ENCODE measurements at places on chromosomes 13 and 19.

DNA sequence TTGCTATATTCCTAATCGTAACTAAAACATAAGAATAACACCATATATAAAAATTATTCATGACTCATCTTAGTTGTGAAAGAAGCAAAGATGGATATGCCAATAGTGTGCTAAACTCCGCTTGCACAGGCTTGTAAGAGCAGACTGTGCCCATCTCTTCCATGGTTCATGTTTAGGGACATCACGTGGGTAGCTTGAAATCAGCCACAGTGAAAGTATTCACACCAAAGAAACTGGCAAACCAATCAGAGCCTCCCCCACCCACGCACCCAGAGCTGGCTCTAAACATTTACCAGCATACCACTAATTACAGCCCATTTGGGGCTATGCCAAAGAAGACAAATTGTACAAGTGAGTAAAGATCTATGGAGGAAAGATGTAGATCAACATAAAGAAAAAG, 147.5 kb downstream of the DIAPH3 start:
- DNase-seq = no peak

DNA sequence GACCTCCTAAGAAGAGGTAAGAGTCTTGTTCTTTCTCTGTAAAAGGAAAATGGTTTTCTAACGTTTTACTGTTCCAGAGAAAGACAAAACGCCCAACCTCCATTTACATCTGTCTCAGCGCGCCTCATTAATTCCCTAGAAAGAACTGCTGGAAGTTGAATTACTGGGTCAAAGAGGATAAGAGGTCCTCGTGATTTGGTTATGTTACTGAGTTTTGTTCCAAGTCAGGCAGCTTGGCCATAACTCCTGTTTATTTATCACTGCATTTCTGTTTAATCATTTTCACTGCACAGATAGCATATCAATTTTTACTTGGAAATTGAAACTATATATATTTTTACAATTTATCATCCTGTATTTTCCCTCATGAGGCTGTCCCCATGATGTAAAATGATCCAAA, 112.9 kb upstream of the PEG3 start:
- DNase-seq = no peak

GRCh38 chr13:25800523-25800922, 251.3 kb downstream of the SHISA2 start:
- DNase-seq = no peak

- DNase-seq = no peak
Observed at GRCh38 chr13:23629566-23630272, 59.5 kb downstream of the TNFRSF19 start.

DNA sequence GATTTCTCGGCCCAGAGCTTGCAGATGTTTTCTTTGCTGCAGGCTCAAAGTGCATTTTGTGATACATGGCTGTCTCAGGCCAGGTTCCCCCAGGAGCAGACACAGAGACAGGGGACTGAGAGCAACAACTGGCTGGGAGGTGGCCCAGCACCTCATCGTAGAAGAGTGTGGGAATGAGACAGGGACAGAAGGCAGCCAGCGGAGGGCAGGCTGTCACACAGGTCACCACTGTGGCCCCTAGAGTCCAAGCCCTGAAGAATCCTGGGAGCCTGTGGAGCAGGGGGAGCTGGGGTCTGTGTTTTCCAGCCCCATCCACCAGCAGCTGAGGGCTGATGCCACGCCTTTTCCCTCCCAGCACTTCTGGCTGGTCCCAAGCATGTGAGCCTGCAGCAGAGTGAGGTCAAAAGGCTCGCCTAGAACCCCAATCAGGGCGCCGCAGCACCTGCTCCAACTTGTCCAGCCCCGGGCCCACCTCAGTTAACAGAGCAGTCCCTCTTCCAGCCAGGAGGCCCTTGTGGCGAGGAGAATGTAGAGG, 723.8 kb downstream of the UQCRFS1 start:
- DNase-seq = no peak

- DNase-seq = no peak
Observed at GRCh38 chr13:32903720-32904119, 112.5 kb upstream of the KL start.

DNA sequence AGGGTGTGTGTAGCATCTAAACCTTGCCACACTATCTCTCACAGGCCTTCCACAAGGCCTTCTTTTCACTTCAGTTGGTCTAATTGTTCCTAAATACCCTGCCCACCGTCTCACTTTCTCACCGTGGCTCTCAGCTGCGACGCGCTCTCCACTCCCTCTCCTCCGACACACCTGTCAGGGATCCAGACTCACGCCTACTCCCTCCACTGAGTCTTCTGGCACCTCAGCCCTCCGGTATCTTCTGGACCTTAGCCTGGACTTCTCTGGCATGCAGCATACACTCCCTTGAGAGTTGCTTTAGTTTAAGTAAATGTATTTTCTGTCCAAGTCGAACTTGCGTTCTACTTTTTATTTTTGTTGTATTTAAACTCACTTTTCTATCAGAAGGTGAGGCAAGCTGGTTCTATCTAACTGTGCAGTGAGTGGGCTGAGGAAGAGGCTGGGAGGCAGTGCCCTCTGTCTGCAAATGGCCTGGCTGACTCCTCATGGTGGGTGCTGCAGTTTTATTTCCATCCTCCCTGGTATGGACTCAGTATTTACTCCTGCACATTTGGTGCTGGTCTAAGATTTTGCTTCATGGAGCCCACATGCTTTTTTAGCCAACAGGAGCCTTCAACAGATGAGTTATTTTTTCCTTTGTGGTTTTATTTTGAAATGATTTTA, 28.5 kb upstream of the ARGLU1 start:
- no peak for DNase-seq

DNA sequence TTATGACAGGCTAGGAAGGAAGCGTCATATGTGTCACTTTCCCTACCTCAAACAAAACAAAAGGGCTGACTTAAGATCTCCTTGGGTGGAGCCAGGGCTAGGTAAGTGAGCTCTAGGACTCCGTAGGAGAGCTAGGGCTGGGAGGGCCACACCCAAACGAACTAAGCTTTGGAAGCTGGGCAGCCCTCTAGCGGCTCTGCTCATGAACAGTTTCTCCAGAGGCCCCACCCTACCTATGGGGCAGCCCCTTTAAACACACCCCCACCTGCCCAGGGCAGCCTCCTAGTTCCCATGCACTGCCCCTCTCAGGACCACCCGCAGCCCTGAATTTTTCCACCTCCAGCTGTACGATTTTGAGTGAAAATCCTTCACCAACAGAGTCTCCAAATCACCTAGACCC, 3.5 kb downstream of the PEG3 start:
- no peak for DNase-seq

DNA sequence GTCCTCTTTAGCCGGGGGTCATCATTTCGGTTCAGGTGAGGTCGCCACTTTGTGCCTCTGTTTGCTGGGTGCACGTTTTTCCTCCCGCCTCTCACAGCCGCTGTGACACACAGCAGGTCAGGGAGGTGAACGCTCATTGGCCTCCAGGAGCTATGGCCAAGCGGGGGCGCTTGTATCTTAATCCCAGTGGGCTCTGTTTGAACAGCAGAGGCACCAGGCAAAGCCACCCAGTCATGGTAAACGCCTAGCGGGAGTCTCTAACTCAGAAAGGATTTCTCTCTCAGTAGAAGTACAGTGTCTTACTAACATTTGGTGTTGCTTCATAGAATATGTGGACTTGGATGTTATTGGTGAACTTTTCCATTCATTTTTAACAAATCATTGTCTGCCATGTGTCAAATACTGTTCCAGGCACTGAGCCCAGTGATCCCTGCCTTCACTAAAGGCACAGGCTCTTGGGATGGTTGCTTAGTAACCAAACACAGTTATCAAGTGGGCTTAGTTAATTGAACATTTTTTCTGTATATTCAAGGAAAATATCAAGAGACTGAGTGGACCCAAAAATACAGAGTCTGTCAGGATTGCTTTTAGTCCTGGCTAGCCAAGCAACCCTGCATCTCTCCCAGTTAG, 186.7 kb downstream of the STK24 start:
- no peak for DNase-seq

- no peak for DNase-seq
Observed at GRCh38 chr13:92769046-92769445, 457.6 kb upstream of the GPC6 start.

GRCh38 chr19:57267291-57267690, 13.0 kb upstream of the ZNF460 start:
- no peak for DNase-seq

DNA sequence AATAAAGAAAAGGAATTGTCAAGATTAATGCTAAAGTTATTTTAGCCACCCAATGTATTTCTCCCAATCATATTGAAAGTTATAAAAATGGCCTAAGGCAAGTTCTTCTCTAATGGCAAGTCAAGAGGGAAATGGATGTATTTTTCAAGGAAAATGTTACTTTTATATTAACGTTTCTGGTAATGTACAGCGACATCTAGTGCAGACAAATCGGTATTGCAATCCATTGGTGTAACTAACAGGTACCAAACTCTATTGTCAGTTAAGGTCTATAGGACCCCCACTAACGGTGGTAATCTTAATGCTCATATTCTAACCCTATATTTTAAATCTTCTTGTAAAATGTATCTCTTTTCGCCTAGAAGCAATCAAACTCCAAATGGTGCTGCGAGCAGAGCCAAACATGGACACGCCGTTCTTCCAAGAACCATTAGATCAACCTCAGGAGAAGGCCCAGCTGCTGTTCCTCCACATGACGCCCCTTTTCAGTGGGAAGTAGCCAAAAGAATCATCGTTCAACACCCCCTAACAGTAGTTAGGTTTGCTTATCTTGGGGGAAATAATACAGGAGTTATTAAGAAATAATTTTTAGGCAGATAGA, 98.5 kb upstream of the PABPC3 start:
- no peak for DNase-seq

GRCh38 chr19:27735314-27735713, 1477.6 kb downstream of the UQCRFS1 start:
- DNase-seq = no peak

DNA sequence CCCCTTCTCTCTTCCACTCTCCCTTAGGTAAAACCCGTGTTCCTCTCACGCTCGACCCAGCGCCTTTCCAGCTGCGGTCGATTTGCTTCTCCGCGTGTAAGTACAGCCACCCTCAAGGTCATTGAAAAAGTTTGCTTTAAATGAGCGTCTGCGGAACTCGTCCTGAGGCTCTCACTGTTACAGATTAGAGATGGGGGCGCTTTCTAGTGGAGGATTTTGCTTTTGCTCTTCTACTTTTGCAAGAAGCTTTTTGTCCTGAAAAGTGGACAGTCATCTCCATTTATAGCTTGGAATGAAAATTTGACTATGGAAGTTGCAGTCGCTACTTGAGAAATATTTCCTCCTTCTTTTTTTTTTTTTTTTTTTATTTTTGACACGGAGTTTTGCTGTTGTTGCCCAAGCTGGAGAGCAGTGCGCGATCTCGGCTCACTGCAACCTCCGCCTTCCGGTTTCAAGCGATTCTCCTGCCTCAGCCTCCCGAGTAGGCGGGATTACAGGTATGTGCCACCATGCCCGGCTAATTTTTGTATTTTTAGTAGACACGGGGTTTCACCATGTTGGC, 595 bp upstream of the RAB20 start:
- DNase-seq = no peak

DNA sequence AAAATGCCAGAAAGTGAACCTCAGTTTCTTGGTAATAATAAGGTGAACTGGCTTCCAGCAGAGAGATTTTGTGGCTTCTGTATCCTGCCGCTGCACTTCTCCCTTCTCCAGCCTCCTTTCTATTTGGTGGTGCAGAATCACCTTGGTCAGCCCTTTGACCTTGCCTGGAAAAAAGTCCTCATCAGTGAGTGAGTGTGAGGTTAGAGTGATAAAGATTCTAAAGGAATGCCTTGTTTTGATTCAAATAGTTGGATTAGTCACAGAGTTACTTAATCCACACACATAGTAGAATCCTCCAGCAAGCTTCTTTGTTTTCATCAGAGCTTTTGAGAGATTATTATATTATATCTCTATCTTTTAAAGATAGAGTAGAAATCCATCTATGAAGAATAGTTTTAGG, 140.9 kb downstream of the KCNRG start:
- DNase-seq = no peak

DNA sequence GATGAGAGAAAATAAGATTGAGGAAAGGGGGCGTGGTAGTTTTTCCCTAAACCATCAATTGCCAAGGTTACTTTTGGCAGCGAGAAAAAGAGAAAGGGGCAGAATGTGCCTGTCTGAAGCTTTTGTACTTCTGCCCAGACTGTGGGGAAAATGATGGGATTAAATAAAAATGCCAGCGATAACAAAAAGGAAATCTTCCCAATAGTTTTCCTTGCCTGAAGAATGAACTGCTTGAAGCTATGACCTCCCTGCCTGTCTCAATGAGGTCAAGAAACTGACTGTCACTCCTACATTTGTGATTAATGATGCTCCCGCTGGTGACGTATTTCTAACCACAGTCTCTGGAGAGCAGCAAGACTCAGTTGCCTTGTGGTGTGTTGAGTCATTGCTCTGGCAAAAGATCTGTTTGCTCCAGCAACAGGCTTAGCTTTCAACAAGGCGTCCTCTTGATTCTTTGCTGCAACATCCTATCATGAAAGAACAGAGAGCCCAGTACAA, 1051.5 kb downstream of the DIAPH3 start:
- no peak for DNase-seq

DNA sequence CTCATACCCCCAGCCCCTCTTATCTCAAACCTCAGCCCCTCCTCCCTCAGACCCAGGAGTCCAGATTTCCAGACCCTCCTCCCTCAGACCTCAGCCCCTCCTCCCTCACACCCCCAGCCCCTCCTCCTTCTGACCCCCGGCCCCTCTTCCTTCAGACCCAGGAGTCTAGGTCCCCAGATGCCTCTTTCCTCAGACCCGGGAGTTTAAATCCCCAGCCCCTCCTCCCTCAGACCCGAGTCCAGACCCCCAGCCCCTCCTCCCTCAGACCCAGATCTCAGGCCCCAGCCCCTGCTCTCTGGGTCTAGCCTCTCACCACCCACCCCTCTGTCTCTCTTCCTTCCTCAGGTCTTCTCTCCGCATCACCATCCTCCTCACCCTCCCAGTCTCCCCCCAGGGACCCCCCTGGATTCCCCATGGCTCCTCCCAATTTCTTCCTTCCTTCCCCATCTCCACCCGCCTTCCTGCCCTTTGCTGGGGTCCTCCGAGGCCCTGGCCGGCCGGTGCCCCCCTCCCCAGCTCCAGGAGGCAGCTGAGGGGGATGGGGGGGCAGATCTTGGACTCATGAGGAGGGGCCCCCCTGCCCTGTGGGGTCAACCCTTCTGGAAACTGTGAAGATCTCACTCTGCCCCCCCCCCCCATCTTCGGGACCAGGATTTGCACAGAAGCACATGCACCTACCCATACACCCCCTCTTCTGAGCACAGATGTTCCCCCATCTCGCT, 10.7 kb downstream of the BCL3 start:
- DNase-seq = no peak

GRCh38 chr13:30051531-30052060, 201.2 kb upstream of the UBL3 start:
- no peak for DNase-seq

- DNase-seq = no peak
Observed at GRCh38 chr19:339262-339887, 5.2 kb downstream of the MIER2 start.

GRCh38 chr19:7829166-7829520, 875 bp upstream of the EVI5L start:
- DNase-seq = no peak
